Fibroblast of upper back skin (primary cell): ENCODE measurements at places on chromosomes 2 and 18.

- peak; percentile 21 for DNase-seq
Measured at GRCh38 chr2:98253461-98254070, 92.7 kb upstream of the CNGA3 start.

DNA sequence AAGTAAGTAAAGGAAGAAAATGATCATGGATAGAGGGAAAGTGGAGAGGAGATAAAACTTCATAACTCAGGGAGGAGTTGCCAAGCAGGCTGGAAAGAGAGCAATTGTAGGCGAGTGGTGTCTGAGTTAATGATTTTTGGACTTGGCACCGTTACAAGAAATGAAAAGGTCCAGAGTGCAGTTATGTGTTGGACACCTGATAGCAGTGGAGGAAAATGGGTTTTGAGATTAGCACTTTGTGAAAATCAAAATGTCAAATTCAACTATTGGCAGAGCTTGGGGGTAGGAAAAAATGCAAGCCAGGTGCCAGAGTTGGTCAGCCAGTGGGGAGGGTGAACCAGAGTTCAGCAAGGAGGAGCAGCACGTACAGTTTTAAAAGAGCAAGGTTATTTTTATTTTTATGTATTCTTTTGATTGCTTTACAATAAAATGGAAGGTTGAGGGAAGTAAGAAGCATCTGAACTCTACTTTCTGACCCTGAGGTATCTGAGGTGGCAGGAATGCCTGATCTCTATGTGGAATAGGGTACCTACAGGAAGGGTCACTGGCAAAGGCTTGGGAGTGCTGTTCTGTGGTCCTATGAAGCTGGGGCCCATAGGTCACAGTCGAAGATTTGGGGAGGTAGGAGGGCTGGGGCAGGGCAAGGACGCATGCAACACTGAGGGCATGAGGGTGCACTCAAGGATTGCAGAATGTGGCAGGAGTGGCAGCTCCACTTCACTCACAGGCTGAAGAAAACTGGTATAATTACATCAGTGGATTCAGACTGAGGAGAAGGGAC, 127.5 kb downstream of the CD8B2 start:
- DNase-seq = no peak

DNA sequence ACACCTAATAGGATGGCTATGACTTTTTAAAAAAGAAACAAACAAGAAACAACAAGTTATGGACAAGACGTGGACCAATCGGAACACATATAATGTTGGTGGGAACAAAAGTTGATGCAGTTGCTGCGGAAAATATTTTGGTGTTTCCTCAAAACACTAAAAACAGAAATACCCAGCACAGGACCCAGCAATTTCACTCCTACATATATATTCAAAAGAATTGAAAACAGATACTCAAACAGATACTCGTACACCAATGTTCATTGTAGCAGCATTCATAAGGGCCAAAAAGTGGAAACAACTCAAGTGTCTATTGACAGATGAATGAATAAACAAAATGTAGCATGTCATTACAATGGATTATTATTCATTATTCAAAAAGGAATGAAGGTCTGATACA, 12.1 kb downstream of the CCDC141 start:
- no peak for DNase-seq

GRCh38 chr2:214217599-214217998, 193.3 kb upstream of the VWC2L start:
- DNase-seq = no peak

DNA sequence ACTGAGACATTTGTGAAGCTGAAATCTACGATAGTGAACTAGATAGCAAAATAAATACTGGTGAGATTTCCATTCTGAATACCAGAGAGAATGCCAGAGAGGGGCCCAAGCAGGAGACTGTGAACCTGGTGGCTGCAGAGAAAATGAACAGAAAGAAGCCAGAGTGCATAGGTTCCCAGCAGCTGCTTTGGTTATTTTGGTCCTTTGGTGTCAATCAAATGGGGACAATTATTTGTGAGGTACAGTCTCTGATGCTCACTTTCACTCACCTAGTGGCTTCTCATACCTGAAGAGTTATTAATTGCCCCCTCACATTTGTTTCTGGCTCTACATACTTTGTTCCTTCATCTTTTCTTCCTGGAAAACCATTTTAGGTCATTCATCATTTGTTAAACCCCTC, 812.1 kb downstream of the CPS1 start:
- no peak for DNase-seq

- DNase-seq = no peak
Measured at GRCh38 chr18:8980918-8981317, 121.6 kb upstream of the NDUFV2 start.

DNA sequence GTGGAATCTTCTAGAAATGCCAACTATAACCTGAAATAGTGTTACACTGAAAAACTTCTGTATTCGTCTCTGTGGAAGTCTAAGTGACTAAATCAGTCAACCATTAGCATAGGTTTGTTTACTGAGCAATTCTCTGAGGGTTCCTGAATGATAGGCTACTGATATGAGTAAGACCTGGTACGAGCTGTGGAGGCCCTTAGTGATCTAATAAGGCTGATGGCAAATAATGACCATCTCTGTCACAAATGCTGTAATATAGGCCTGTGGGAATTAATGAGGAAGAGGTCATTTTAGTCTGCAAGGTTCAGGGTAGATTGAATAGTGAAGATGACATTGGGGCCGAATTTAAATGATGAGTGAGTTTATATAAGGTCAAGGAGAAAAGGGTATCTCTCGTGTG, 82.5 kb downstream of the MGAT5 start:
- no peak for DNase-seq

- peak; percentile 25 for DNase-seq
Measured at GRCh38 chr2:180472133-180472532, 465.0 kb upstream of the CWC22 start.

GRCh38 chr18:58135183-58135641, 91.2 kb downstream of the NEDD4L start:
- peak; percentile 86 for DNase-seq

- DNase-seq = no peak
Measured at GRCh38 chr2:175007510-175007909, 2.3 kb upstream of the CHN1 start.

- no peak for DNase-seq
Measured at GRCh38 chr2:136107051-136108033, 10.6 kb downstream of the CXCR4 start.

DNA sequence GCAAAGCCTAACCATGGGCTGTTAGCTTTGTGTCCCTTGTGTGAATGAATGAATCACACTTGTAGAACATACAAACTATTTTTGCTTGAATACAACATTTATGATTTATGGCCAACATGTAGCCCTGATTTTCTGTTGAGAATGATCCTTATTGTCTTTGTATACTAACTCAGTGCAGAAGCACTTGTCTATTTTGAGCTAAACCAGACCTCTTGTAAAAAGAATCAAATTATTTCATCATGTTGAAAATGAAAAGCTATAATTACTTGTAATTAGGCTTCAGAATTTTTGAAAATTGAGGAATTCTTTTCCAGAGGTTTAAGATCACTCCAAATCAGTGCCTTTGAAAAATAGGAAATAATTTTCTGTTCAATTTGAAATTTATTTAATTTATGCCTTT, 85.9 kb downstream of the ZNF407 start:
- no peak for DNase-seq

- DNase-seq = no peak
Measured at GRCh38 chr18:27372386-27372785, 187.3 kb upstream of the CHST9 start.

DNA sequence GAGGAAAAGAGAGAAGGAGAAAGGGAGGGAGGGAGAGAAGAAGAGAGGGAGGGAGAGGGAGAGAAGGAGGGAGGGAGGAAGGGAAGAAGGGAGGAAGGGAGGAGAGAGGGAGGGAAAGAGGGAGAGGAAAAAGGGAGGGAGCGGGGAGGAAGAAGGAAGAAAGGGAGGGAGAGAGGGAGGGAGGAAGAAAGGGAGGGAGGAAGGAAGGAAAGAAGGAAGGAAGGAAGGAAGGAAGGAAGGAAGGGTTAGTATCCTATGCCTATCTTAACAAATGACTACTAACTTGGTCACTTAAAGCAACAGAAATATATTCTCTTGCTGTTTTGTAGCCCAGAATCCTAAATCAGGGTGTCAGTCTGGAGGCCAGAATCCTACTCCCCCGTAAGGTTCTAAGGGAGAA, 52.1 kb downstream of the CMPK2 start:
- DNase-seq = no peak

- peak; percentile 51 for DNase-seq
Measured at GRCh38 chr18:74116633-74117554, 30.7 kb downstream of the FBXO15 start.

GRCh38 chr18:38801640-38802039, 1236.0 kb upstream of the CELF4 start:
- no peak for DNase-seq

GRCh38 chr2:60557486-60557864, 4.0 kb upstream of the BCL11A start:
- DNase-seq = no peak

DNA sequence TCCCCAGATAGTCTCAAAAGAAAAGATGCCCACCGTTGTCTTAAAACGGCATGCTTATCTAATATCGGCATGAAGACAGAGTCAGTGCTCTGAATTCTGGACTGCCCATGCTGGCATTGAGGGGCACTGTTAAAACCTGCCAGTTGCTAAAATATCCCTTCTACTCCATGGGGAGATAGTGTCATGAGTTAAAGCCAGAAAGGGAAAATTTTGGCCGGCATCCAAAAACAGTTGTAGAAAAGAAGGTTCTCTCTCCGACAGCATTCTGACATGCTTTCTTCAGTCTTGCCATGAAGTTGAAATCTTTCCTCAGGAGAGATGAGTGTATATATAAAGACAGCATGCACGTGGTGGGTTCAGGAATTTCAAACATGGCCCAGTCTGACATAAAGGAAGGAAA, 401.3 kb upstream of the PIK3C3 start:
- DNase-seq = peak; percentile 3

- no peak for DNase-seq
Measured at GRCh38 chr2:142100970-142101369, 29.8 kb downstream of the LRP1B start.

DNA sequence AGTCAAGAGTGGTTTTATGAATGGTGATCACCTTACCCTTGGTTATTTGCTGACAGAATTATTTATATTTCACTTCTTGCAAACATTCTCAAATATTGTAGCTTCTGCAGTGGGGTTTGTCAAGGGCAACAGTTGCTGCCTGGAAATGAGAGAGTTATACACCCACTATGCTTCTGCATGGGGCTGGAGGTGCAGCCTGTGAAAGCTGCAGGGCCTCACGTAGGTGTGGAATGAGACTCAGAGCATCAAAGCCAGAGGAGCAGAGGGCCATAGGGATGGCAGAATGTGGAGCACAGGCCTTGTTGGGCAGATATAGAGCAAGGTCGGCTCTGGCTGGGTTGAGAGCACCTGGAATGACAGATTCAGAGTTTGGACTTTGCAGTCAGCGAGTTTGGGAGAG, 128.2 kb downstream of the ARHGEF4 start:
- DNase-seq = no peak
